NCI-H1436 treated with DMSO at 0.1 percent for 48 hours (cell line): ENCODE measurements at places on chromosomes 7 and 10.
A peak's percentile ranks its signal among the peaks of the same experiment; 100 is the strongest.

DNA sequence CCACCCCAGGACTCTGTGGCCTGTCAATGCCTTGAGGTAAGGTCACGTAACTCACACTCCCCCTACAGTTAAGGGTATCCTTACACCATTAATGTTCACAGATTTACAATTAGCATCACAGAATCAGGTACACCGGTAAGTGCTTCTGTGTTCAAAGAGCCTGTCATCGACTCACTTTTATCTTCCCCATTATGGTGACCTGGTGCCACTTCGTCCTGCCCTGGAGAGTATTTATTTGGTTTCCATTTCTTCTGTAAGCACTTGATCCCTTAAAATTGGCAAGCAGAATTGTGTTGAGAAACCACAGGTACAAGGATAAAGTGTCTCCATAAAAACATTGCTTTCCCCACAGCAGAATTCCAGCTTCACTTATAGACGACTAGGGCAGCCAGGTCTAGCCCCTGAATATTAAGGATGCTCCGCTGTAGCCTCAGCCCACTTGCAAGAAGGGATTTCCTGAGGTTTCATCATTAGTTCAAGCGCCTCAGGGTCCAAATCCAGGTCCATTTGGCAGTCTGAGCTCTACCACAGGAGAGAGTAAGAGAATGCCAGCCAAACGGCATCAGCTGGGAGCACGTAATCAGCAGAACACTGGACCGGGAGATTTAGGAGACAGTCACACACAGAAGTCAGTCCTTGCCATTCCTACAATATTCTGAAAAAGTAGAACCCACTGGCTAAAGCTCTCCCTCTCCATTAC is 10.1 kb downstream of the ATXN7L1 start:
- no peak for DNase-seq

GRCh38 chr10:112528235-112528634 is 81.2 kb downstream of the VTI1A start:
- DNase-seq = no peak

GRCh38 chr7:55556031-55556430 is 16.3 kb downstream of the VOPP1 start:
- no peak for DNase-seq

DNA sequence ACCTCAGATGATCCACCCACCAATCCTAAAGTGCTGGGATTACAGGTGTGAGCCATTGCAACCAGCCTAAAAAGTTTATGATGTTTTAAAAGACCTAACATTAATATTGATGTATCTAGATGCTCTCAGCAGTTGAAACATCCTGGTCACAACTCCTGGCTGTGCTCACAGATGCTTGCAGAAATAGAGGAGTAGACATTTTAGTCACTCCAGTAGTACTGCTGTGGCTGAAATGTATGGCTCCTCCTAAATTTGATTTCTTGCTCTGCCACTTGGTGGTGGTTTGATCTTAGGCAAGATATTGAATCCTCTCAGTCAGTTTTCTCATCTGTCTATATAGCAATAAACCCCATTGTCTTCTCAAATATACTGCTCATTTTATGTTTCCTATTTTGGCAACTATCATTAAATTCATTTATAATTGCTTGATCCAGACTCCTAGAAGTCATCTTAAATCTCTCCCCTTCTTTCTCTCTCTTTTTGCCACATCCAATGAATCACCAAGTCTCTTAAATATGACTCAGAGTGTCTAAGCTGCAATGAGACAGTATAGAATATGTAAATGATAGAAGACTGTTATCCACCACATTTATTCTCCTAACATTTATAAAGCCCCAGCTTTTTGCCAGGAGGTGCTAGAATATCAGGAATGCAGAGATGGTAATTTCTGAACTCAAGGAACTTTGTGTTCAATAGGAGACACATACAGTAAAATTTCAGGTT is 78.1 kb upstream of the NRBF2 start:
- no peak for DNase-seq

GRCh38 chr10:3482200-3482993 is 302.6 kb downstream of the KLF6 start:
- DNase-seq = peak; percentile 80

DNA sequence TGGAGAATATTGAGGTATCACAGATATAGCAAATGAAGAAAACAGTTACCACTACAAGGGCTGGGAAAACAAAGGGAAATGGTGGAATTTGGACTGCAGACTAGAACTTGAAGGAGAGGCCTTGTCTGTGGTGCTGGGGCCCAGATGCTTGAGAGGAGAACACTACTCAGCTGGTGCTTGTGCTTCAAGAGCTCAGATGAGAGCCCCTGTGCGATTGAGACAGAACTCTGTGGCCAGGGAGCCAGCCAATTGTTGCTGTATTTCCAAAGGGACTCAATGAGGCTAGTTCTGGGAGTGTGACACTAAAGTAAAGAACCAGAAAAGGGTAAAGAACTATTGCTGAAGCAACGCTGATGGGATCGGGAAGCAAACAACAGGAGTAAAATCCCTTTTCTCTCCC is 406.5 kb upstream of the SEMA3D start:
- no peak for DNase-seq

DNA sequence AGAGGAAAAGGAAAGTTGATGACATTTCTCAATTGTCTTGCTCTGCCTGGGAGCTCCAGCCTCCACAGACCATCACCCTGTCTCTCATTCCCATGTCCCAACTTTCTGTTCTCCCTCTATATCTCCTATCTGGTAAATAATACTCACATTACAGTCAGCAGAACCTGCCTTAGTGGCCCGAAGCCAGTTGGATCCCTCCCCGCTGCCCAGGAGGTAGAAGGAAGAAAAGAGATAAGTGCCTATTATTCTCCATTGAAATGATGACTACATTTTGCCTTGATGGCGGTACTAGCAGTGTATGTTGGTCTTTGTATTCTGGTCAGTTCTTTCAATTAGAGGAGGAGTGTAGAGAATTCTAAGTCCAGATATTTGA is 91.9 kb downstream of the CSTF2T start:
- no peak for DNase-seq

- no peak for DNase-seq
Measured at GRCh38 chr10:1454428-1454827, 282.9 kb downstream of the ADARB2 start.
